ENCODE measurements at places on chromosomes 3 and 15.

DNA sequence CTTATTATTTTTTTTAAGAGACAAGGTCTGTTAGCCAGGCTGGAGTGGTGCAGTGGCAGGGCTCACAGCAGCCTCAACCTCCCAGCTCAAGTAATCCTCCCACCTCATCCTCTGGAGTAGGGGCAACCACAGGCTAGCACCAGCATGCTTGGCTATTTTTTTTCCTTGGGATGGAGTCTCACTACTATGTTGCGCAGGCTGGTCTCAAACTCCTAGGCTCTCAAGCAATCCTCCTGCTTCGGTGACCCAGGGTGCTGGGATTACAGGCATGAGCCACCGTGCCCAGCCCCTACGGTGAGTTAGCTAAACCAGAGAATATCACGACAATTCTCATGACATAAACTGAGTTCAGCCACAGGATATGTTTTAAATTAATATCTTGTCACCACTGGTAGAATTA is 2.0 kb downstream of the DCUN1D1 start:
- DNase-seq = no peak

DNA sequence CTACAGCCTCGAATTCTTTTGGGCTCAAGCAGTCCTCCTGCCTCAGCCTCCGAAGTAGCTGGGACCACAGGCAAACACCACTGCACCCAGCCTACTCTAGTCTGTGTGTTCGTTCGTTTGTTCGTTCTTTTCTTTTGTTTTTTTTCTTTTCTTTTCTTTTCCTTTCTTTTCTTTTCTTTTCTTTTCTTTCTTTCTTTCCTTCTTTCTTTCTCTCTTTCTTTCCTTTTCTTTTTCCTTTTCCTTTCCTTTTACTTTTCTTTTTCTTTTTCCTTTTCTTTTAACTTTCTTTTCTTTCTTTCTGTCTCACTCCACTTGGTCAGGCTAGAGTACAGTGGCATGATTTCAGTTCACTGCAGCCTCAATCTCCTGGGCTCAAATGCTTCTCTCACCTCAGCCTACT is 36.8 kb downstream of the LMLN start:
- DNase-seq = no peak

GRCh38 chr3:494190-494589 is 297.6 kb downstream of the CHL1 start:
- no peak for DNase-seq

- DNase-seq = no peak
These were observed 10.8 kb upstream of the FANCD2 start for GRCh38 chr3:10015461-10015904.

- no peak for DNase-seq
These were observed 37.1 kb downstream of the TMEM158 start for GRCh38 chr3:45188719-45189659.

- no peak for DNase-seq
These were observed 8.9 kb upstream of the TMEM202 start for GRCh38 chr15:72389231-72389630.

DNA sequence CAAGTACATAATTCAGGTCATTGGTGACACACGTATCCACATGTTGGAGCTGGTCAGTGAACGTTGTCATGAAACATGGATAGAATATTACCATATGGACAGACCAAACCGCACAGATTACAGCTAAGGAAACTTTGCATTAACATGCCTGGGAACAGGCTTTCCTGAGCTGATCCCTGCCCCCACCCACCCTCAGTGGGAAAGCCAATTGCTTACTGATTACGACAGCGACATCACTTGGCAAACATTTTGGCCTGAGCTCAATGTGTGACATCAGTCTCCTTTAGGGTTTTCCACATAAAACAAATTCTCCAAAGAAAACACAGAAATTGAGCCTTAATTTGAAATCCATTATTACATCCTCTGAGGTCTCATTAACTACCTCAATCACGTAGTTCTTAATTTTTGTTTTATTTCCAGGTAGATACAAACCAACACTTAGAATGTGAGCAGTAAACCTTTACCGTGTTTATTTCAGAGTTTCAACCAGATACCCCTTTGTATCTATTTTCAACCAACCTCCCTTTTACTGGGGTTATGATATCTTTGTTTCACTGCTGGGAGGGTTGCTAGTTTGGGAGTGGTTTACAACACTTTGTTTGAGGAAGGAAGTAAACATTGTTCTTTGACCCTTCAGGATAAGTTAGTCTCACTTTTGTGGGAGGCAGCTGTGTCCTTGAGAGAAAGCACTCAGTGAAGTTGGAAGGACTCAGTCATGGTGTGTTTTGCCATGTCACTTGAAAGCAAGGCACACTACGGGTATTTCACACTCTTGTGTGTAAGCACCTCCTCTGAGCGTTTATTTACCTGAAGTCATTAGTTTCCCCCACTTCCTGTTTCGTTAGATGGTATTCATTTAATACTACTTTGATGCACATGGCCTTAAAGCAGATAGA is 103.1 kb downstream of the CMSS1 start:
- no peak for DNase-seq

DNA sequence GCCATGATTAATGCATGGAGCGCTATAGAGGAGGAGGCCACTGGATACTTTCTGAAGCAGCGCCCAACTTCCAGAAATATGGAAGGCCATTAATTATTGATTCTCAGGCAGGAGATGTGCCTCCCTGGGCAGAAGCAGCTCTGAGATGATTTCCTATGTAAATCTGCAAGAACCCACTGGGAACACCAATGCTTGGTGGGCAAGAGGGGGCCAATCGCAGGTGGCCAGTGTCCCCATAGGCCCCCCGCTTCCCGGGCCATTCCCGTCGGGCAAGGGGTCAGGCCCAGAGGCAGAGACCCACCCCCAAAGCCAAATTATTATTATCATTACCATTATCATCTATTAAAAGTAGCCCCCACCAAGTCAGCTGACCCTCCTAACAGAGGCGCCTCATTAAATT is 288.0 kb upstream of the TLE3 start:
- no peak for DNase-seq

- DNase-seq = no peak
These were observed 42.9 kb downstream of the CHDH start for GRCh38 chr3:53803124-53803815.

GRCh38 chr3:184171562-184171961 is 3.1 kb upstream of the AP2M1 start:
- DNase-seq = no peak

DNA sequence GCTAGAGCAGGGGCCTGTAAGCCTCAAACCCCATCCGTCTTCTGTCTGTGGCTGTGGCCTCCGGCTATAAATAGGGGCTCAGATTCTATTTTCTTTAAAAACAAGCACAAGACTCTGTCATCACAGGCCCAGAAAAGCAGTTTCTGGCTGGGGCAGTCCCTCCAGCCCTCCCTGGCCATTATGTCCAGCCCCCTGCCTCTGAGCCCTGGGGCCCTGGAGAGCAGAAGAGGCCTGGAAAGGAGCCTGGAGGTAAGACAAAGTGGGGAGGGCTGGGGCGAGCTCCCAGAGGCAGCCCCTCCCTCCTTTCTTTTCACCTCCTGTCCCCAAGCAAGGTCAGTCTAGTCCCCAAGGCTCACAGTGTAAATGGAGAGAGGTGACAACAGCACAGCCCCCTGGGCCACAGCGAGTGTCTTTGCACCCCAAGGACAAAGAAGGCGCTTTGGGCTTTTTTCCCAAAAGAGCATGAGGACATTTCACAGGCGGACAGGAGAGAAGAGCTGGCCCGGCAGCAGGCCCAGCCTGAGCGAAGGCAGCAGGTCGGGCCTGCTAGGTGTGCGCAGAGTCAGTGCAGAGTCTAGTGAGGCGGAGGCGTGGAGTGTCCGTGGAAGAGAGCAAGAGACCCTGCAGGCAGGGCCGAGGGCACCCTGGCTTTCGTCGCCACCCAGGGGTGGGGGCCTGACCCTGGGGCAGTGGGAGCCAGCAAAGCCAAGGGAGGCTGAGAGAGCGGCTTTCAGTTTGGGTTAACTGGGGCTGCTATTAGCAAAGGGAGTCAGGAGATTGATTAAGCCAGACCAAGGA is 188.3 kb downstream of the TBC1D2B start:
- no peak for DNase-seq

DNA sequence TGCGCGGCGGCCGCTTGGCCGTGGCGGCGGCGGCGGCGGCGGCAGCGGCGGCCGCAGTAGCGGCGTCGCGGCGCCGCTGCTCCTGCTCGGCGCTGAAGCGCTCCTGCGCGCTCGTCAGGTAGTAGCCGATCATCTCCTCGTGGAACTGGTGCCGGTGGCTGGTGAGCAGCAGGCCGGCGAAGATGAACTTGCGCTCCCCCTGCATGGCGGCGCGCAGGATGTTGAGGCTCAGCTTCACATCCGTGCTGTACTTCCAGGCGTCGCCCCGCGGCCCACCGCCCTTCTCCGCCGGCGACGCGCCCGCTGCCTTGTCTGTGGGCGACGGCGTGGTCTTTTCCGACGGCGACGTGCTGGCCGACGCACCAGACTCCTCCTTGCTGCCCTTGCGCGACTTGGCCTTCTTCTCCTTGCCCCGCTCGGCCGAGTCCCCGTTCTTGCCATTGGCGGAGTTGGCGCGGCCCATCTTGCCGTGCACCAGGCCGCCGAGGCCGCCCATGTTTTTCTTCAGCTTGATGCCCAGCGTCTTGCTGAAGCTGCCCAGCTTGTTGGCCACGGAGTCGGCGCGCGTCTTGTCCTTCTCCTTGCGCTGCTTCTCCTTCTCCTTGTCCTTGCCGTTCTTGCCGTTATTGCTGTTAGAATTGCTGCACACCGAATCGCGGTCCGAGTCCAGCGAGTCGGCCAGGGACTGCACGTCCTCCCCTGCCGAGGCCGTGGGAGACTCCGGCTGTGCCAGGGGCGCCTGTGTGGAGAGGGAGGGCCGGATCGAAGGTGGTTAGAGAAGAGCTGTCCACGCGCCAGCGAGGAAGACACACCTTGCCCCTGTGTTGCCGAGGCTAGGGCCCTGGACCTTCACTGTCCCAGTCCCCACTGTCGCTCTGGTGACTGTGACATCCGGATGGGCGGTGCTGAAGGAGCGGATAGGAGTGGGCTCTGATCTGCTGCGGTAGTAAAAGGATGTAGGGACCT is 157.6 kb downstream of the KLF13 start:
- DNase-seq = peak; percentile 46

DNA sequence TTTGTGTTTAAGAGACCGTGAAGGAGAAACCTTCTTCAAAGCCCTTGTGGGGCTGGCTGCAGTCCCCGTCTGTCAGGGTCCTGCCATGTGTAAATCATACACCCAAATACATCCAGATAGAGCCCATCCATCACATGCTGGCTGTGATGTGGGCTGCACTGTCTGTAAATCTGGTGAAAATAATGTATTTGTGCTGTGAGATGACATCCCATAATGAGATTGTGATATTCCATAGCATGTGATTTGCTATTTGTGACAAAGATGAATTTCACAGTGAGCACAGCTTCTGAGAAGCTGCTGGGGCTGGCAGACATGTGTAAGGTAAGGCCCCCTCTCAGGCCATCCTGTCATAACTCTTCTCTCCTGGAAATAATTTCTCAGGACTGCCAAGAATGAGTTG is 114.3 kb upstream of the MB21D2 start:
- DNase-seq = no peak

DNA sequence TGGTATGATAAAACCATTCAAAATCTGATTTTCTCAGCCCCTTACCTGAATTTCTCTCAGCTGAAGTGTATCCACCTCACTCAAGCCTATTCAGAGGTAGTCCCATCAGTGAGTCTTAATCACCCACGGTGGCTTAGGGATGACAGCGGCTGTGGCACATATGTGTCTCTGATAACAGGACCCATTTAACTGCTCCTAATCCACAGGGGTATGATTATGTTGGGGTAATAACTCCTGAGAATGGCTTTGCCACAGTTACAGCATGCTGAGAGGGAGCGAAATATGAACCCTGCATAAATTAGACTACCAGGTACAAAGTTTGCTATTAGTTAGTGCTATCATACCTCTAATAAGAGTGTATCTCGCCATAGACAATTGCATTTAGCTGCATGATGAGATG is 10.6 kb downstream of the CLRN1 start:
- no peak for DNase-seq

- DNase-seq = no peak
These were observed 101.9 kb upstream of the GALNT15 start for GRCh38 chr3:16072420-16073110.

Measured in CD4-positive, alpha-beta T cell treated with Interleukin-21 for 1 hour (primary cell).